ENCODE measurements at places on chromosomes 4 and X. TPM values are rescaled to one million over a fixed set of nuclear protein-coding genes. Genes with fewer than 3 reads are reported as not detected.

DNA sequence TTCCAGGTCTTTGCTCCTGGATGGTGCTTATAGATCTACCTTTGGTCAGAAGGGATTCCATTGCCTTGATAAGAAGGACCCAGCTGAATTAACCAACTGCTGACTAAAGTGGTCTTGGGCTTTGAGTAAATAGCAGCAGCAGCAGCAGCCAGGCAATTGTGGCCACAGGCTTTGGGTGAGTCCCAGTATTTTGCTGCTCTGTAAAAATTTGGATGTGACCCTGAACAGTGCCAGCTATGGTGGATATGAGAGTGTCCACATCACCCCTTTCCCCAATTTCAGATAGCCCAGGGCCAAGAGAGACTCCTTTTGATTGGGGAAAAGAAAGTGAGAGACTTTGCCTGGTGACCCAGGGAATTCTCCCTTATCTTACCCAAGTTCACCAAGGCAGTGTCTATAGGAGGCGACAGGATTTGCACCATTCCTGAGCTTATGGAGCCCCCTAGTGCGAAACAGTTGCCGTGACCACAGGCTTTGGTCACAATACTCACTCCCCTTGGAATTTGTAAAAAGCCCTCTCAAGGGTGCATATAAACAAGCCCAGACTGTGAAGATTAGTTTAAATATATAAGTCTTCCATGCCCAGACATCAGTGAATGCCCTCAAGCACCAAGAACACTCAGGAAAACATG, 518.0 kb downstream of the TMA16 start:
- ATAC-seq, result no peak

GRCh38 chr4:54487491-54487890, 170.3 kb upstream of the KIT start:
- ATAC-seq, result no peak

GRCh38 chr4:1948892-1949436, 59.8 kb downstream of the NELFA start:
- ATAC-seq, result no peak

Gene CENPVL2
- not detected for total RNA-seq

Gene SLAIN2
- total RNA-seq, result 38.5 TPM

- ATAC-seq, result no peak
These were observed 13.4 kb upstream of the COL25A1 start for GRCh38 chr4:109315818-109316217.

DNA sequence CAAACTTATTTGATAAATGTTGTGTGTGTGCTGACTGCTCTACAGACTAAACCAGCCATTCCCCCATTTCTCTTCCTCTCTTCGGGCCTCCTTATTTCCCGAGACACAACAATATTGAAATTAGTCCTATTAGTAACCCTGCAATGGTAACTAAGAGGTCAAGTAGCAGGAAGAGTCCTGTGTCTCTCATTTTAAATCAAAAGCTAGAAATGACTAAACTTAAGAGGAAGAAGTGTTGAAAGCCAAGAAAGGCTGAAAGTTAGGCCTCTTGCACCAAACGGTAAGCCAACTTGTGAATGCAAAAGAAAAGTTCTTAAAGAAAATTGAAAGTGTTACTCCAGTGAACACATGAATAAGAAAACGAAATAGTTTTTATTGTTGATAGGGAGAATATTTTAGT, 357.8 kb upstream of the SLC7A11 start:
- ATAC-seq, result no peak

Gene PRSS12
- total RNA-seq, result not detected
